Esophagus muscularis mucosa (tissue), 4 donors: ENCODE measurements at places on chromosomes 4 and X. TPM values are rescaled to one million over a fixed set of nuclear protein-coding genes. Genes with fewer than 3 reads are reported as not detected.

The SMR3B gene
- total RNA-seq, result not detected

DNA sequence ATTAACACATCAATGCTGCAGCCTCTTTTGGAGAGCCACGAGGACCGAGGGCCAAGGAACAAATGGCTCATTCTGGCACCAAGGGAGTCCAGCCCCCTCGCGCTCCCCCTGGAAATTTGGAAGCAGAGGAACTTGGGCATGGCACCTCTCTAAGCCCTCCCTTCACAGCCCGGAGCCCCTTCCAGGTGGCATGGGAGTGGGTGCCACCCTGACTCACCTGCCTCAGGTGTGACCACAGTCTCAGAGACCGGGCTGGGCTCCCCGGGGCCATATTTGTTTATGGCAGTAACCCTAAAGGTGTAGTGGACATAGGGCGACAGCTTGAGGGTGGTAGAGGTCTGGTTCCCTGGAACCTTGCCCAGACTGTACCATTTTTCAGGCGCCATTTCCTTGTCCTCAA is 18.8 kb downstream of the L1CAM start:
- no peak overlapping the region for H3K4me3 ChIP-seq
- no peaks in the 10 kb centered on the region for H3K27me3 ChIP-seq
- H3K4me1 ChIP-seq, result no peaks in the 10 kb centered on the region

The EVC2 gene
- 12.4 TPM for total RNA-seq

DNA sequence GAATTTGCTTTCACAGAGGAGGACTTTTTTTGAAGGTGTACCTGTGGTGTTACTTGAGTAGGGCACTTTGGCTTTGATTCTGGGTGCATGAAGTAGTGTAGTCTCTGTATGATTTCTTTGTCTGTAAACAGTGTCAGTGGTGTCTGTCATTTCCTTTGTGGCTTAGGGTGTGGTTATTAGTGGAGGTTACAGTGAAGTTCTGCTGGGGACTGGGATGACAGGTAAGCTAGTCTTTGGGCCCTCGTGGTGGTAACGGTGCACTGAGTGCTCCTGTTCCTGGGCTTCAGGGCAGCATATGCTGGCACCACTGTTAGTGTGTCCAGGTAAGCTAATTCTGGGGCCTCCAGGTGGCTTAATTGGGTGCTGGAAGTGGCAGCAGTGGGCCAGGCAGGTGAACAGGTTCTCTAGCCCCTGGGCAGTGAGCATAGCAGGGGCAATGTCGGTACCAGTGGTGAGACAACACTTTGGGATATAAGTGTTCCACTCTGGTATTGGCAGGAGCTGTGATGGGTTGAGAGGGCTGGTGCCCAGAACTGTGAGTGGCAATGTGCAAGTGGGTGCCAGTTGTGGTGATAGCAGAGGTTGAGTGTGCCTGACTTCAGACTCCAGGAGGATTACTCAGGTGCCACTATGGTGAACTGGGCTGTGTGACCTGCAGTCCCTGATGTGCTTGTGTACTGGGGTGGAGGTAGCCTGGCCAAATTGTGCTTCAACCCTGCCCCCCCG is 26.0 kb upstream of the VSIG1 start:
- H3K27me3 ChIP-seq, result no peaks in the 10 kb centered on the region
- H3K36me3 ChIP-seq, result no peaks in the 10 kb centered on the region
- DNase-seq, result no peak
- H3K4me1 ChIP-seq, result no peaks in the 10 kb centered on the region

DNA sequence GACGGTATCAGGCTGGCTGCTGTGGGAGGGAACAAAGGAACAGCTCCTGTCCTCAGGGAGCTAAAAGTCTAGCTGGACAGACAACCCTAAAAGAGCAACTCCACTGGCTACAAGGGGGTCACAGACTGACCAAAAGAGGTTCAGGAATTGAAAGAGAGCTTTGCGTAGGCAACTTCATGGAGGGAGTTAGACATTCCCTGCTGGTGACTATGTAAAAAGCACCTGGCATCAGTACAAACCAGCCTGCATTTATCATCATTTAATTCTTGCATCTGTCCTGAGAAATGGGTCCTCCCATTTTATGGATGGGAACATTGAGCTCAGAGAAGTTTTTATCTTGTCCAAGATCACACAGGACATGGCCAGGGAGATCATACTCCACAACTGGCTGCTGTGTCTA is 1.4 kb upstream of the LGI2 start:
- peaks cover 37% of the 10 kb centered on the region for H3K4me1 ChIP-seq
- no peak for DNase-seq
- H3K27ac ChIP-seq, result peak overlapping the region; percentile 86
- H3K27me3 ChIP-seq, result no peaks in the 10 kb centered on the region
- H3K4me3 ChIP-seq, result no peak overlapping the region
- no peaks in the 10 kb centered on the region for H3K36me3 ChIP-seq

- H3K27ac ChIP-seq, result no peak overlapping the region
- H3K4me3 ChIP-seq, result no peak overlapping the region
- H3K4me1 ChIP-seq, result no peaks in the 10 kb centered on the region
Measured at GRCh38 chrX:54980334-54980733, 13.7 kb downstream of the PFKFB1 start.

The ZFP92 gene
- 2.8 TPM for total RNA-seq

DNA sequence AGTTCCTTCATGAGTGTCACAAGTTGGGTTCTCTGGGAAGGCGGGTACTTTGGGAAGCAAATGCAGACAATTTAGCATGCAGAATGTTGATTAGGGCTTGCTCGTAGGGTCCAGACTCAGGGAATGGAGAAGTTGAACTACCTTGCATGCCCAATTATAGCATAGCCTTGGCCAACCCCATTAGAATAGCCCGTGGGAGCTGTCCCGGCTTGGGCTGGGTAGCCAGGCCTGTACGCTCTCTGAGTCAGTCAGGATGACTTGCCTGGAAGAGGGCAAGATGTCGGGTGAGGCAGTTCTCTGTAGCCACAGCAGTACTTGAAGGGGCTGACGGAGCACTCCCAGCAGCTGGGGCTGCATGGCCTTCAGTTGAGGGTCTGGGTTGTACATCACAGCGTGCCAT is 19.5 kb downstream of the KIAA0232 start:
- no peak for DNase-seq
- no peaks in the 10 kb centered on the region for H3K36me3 ChIP-seq
- H3K4me1 ChIP-seq, result peaks cover 62% of the 10 kb centered on the region
- H3K27me3 ChIP-seq, result no peaks in the 10 kb centered on the region

DNA sequence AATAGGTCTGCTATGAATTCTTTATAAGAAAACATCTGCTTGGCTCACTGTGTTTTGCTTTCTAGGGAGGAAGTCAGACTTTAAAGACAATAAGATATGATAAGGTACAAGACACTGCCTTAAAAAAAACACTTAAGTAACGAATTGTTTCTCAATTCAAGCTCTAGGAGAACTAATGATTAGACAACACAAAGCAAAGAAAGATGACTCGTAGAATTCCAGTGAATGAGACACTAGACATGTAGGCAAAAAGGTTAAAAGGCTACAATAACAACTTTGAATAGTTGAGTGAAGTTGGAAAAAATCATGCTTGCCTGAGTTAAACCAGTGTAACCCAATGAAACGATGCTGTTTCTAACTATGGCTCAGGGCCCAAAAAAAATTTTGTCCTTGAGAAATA is 344.4 kb upstream of the ACTRT1 start:
- H3K36me3 ChIP-seq, result no peaks in the 10 kb centered on the region
- no peaks in the 10 kb centered on the region for H3K27me3 ChIP-seq
- no peak overlapping the region for H3K4me3 ChIP-seq

- no peak overlapping the region for H3K27ac ChIP-seq
- no peak overlapping the region for H3K4me3 ChIP-seq
- no peak for DNase-seq
- H3K36me3 ChIP-seq, result no peaks in the 10 kb centered on the region
Measured at GRCh38 chr4:157701695-157701994, 471.2 kb downstream of the GASK1B start.

The RPGR gene
- total RNA-seq, result 12.4 TPM

- peaks cover 14% of the 10 kb centered on the region for H3K36me3 ChIP-seq
- H3K27me3 ChIP-seq, result no peaks in the 10 kb centered on the region
- DNase-seq, result no peak
- H3K4me1 ChIP-seq, result no peaks in the 10 kb centered on the region
- H3K27ac ChIP-seq, result no peak overlapping the region
Measured at GRCh38 chr4:113355550-113356371, 306.3 kb downstream of the ANK2 start.

DNA sequence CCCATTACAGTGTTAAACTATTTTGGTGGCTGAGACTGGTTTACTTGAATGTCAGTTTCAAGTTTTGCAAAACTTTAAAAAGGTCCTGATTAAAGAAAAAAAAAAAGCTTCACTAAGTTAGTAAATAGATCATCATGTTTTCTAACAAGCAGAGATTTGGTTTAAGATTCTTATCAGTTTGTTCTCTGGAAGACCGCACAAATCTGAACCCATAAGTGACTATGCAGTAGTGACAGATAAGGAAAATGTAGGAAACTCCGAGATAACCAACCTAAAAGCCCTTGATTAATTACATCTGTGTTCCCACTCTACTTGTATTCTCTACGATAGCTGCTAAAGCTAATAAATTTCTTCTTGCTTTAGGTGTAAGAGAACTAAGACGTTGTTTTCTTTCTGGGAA is 1799.8 kb upstream of the ADGRL3 start:
- H3K27ac ChIP-seq, result no peak overlapping the region
- no peak overlapping the region for H3K4me3 ChIP-seq
- no peaks in the 10 kb centered on the region for H3K27me3 ChIP-seq
- DNase-seq, result no peak
- no peaks in the 10 kb centered on the region for H3K4me1 ChIP-seq

The CEP135 gene
- 4.0 TPM for total RNA-seq

The ATP8A1 gene
- total RNA-seq, result 7.5 TPM

GRCh38 chrX:16765594-16765993 is 20.7 kb upstream of the TXLNG start:
- no peak for DNase-seq
- H3K4me3 ChIP-seq, result no peak overlapping the region

DNA sequence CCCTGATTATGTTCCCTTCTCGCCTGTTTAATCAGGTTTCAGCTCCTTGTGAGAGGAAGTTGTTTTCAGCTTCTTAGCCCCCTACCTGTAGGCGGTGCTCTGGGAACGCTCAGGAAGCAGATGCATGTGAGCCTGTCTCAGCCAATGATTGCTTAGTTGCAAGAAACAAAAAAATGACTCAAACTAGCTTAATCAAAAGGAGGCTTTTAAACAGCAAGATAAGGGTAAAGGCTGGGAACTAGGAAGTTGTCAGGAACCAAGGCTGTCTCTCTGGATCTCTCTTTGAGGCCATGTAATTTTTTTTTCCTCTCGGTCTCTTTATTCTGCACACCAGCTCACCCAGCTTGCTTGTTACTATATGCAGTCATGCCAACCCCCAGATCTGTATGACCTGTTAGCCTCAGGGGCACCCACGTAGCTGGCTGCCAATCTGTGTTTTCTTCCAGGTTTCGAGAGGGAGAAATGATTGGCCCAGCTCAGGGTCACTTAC is 109.1 kb downstream of the PTTG2 start:
- no peaks in the 10 kb centered on the region for H3K36me3 ChIP-seq
- H3K4me3 ChIP-seq, result no peak overlapping the region
- peaks cover 30% of the 10 kb centered on the region for H3K4me1 ChIP-seq
- H3K27me3 ChIP-seq, result no peaks in the 10 kb centered on the region
